ENCODE measurements at places on chromosomes 2 and 18.

- DNase-seq: no peak
Measured at GRCh38 chr2:129404000-129404685, 575.3 kb upstream of the RAB6C start.

DNA sequence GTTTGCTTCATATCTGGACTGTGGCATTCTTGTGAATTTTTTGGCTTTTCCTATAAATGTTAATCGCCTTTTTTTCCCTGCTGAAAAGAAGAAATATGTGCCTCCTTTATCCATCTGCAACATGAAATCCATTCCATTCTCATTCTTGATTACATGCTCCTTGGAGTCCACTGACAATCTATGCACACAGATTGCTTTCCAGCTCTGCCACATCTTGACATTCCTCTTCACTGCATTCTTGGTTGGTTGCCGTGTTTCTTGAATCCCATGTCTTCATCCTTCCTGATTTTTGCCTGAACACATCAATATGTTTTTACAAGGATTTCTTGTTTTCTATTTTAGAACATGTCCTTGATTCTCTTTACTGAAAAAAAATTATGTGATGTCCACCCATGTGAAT lies 26.7 kb upstream of the BIRC6 start:
- no peak for DNase-seq

DNA sequence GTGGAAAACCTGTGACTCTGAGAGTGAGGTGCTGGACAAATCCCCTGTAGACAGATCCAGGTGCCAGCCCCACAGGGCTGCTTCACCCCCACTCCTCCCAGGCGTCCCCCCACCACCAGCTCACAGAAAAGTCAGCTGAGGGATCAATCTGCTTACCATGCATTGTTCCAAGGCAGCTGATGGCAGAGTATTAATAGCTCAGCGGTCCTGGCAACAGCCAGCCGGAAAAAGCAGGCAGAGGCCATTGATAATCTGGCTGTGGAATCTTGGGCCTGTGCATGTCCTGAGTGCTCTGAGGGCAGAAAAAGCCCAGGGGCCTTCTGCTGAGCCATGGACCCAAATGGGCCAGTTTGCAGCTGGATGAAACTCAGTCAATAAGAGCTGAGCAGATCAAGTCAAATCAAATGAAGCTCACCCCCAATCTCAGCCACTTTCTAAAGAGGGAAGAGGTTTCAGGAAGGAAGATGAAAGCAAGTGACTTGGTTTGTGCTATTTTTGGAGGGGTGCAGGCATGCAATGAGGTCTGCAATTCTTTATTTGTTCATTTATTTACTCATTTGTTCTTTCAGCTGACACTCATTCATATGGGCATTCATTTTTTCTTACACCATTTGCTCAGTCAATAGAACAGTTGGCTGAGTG lies 63.4 kb downstream of the GYPC start:
- no peak for DNase-seq

GRCh38 chr18:3012136-3013023 lies 564 bp downstream of the LPIN2 start:
- DNase-seq: no peak

DNA sequence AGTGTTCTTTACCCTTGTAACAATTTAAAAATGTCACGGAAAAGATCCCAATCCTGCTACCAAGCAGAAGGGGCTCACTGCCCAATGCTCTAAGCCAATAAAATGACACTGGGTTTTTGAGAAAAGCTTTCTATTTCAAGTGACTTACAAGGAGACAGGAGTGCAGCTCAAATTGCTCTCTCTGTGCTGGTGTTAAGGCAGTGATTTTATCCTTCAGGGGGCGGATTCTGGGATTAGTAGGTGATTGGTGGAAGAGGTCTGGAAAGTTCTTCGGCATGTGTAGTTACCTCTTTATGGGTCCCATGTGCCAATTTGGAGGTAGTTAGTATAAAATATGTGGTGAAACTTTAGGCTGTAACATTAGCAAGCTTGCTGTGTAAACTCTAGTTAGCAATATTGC lies 27.4 kb upstream of the MCM6 start:
- no peak for DNase-seq

DNA sequence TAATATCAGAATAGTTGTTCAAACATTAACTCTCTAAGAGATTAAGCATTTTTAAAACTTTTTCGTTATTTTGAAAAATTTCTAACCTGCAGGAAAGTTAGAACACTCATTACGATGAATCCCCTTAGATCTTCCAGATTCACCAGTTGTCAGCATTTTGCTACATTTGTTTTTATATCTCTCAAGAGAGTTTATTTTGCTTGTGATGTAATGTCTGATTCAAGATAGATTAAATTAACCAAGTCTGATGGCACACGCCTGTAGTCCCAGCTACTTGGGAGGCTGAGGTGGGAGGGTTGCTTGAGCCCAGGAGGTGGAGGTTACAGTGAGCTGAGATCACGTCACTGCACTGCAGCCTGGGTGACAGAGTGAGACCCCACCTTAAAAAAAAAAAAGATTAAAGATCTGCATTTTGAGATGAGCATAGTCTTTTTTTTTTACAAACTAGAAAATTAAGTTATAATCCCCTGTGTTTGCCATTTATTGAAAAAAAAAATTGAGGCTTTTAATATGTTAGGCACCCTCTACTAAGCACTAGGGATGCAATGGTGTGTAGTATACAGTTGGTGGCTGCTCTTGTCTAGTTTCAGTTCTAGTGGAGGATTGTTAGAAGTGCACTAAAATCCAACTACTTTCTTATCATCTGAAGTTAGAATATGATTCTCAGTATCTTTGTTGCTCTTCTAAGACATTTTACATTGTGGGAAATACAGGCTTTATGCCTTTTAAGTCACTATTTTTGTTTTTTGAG lies 20.9 kb downstream of the RAB10 start:
- DNase-seq: no peak

DNA sequence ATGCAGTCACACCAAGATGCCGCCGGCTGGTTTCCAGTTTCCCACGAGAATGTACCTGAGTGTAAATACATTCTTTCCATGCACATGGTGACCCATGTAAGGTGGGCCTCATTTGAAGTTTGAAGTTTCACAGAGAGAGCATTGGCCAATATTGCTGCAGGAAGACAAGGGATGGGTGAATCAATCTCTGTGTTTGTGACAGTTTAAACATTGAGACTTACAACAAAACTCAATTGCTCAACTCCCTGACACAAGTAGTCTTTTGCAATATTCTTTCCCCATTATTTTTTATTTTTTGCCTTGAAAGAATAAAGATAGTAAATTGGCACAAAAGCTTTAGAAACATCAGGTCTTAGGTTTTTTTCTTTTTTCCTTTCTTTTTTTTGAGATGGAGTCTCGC lies 5.1 kb downstream of the SERPINB2 start:
- DNase-seq: no peak

- no peak for DNase-seq
Measured at GRCh38 chr2:221245045-221245444, 327.1 kb downstream of the EPHA4 start.

GRCh38 chr2:177753682-177754491 lies 318.7 kb downstream of the PDE11A start:
- peak; percentile 6 for DNase-seq

DNA sequence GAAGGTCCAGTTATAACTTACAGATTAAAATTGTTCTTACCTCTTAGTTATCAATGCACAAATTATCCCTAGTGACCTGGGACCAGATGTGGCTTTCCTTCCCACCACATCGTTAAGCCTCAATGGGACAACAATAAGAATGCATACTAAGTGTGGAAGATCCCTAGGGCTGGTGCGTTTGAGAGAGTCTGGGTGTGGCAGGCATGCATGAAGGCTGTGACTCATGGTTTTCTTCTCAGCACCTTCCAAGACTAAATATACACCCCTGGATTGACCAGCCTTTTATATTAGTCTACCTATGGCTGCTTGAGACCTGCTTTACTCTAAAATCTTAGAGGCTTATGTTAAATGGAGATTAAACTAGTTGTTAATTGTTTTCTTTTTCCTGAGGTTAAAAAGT lies 261.7 kb upstream of the SLC14A2 start:
- DNase-seq: no peak

DNA sequence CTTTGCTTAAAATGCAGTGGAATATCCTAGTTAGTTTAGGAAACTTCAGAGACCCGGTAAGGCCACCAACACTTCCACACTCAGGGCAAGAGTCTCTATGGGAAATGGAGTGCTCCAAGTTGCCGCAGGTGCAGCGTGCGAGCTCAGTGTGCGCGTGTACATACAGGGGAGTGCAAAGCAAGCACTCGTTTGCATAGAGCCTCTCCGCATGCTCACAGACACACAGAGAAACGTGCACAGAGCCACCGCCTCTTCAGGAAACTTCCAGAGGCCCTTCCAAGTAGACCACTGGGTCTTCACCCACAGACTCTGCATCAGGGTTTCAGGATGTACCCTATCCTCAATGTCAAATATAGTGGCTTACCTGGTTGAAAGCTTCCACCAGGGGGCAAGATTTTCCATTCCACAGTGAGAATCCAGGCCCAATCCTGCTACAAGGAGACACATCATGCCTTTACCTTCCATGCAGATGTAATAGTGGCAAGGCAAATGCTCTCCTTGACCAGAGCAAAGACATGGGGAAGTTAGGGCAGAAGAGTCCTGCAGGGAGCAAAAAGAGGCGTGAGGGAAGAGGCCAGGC lies 513.0 kb upstream of the MYT1L start:
- DNase-seq: no peak

- no peak for DNase-seq
Measured at GRCh38 chr18:23479829-23480505, 23.3 kb upstream of the RMC1 start.

DNA sequence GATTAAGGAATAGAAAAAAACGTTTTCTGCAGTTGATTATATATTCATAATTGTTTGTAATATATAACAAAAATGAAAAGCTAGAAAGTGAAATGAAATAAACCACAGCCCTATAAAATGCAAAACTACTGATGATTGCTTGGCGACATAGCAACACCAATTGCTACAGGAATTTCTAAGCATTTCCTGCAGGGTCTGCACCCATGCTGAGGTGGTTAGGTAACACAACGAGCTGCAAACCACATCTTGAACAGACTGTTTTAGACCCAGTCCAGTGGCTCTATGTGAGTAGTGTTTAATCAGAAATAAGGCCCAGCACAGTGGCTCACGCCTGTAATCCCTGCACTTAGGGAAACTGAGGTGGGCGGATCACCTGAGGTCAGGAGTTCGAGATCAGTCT lies 17.2 kb upstream of the UGT1A9 start:
- DNase-seq: no peak

DNA sequence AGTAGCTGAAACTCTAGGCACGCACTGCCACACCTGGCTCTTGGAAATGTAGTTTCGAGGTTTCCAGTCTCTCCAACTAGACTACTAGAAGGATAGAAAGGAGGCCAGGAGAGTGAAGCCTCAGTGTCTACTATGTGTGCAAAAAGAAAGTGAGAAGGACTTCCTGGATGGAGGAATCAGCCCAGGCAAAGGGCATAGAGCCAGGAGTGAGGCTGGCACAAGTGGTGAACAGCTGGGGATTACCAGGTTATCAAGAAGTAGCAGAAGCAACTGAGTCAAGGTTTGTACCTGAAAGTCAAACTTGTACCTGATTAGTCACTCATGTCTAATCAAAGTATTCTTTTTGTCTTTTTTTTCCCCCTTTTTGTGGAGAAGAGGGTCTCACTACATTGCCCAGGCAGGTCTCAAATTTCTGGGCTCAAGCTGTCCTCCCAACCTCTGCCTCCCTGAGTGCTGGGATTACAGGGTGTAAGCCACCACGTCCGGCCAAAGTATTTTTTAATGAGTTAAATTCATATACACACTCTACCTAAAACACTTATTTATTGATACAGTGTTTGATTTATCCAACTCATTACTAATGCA lies 8.7 kb upstream of the FZD5 start:
- no peak for DNase-seq

DNA sequence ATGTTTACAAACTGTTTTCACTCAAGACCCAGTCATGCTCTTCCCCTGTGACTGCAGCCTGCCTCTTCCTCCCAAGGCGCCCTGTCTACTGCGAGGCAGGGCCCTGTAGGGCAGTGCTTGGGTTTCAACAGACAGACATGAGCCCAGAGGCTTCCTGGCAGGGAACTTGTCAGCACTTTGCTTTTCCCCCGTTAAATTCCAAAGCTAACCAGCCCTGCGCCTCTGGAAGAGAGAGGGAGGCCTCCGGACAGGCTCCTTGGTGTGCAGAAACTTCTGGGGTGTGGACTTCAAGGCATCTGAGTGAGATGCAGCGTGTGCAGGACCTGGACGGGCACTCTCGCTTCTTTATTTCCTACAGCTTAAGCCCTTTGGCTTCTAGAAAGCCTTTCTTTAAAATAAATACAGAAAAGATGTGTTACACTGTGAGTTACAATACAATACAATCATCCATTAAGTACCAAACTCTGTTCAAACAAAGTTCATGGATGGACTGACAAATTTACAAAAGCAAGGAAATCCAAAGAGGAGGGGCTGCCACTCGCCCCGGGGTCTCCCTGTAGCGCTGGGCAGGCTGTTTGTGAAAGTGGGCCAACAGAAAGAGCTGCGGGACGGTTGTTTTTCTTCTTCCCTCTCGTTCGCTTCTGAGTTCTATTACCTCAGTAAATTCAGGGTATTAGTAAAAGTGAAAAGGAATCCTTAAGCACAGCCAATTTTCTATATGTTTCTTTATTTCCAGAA lies 8.8 kb upstream of the ZNF516 start:
- no peak for DNase-seq

- no peak for DNase-seq
Measured at GRCh38 chr2:237602409-237602808, 11.9 kb upstream of the RAB17 start.

DNA sequence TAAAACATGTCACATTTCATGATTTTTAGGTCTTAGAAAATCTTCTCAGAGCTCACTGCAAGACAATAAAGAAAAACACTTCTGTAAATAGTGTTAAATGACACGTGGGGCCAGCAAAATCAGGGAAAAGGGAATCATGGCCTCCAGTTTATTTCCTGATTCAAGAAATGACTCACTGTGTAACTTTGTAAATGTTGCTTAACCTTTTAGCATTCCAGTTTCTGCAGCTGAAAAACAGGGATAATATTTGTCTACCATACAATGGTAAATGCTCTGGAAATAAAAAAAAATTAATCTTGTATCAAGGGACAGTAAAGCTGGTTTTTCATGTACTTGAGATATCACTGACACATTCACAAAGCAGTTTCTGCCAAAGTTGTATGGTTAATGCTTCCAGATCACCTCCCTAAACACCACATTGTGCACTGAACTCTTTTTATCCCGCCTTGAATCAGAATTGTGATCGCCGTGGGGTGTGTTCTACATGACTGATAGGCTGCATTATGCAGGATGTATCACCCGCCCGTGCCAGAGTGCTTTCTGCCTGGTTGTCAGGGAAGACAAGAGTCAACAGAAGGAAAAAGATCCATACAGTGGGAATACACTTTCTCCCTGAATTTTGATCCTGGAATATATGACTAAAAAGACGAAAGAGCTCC lies 238.8 kb downstream of the IKZF2 start:
- DNase-seq: no peak
